Fibroblast of skin of right biceps (primary cell): ENCODE measurements at places on chromosomes 12 and 14.
A peak's percentile ranks its signal among the peaks of the same experiment; 100 is the strongest.

- DNase-seq, result peak; percentile 53
These were observed at the start of gene PLEK2 for GRCh38 chr14:67411820-67412421. PLEK2 (minus strand) TSS chr14:67412165; CDS start chr14:67412059, 106 bp downstream.

DNA sequence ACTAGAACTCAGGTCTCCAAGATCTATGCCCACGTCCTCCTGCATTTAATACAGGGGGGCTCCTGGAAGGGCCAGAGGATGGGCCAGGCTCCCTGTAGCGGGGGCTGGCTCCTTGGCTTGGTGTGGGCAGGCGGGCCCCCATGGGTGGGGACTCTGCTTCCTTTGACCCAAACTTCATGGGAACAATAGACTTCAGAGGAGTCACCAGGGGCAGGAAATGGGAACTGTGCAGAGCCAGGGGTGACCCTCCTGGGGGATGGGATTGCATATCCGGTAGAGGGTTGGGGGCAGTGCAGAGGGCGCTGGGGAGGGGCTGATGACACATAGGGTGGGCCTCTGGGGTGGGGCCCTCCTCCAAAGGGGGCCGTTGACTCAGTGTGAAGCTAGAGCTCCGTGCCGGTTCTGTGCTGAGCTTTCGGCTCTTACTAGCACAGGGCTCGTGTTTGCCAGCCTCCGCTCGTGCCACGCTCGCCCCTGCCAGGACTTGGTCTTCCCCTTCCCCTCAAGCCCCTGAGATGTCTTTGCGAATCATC, 4.6 kb downstream of the TEAD4 start:
- peak; percentile 74 for DNase-seq

DNA sequence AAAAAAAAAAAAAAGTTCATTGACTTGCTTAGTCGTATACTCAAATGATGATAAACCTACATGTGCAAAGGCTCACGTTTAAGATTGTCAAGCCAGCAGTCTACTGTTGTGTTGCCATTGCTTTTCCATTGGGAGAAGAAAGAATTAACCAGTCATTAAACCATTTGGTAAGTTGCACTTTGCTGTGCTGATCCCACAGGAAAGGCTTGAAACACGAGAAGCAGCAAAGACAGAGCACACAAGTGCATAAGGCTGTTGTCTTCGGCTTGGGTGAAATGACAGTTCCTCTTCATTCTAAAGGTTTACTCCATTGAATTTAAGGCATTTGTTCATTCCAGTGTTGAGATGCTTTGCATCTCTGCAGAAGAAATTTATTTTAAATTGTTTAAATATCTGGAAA, 50.1 kb downstream of the ZC3H14 start:
- no peak for DNase-seq

GRCh38 chr14:75427482-75428229, at the start of gene JDP2:
JDP2 (plus strand) TSS chr14:75428022; CDS start chr14:75437921, 9,899 bp downstream.
- DNase-seq, result peak; percentile 92

GRCh38 chr14:34098045-34098984, 147.4 kb upstream of the EGLN3 start:
- DNase-seq, result peak; percentile 31

DNA sequence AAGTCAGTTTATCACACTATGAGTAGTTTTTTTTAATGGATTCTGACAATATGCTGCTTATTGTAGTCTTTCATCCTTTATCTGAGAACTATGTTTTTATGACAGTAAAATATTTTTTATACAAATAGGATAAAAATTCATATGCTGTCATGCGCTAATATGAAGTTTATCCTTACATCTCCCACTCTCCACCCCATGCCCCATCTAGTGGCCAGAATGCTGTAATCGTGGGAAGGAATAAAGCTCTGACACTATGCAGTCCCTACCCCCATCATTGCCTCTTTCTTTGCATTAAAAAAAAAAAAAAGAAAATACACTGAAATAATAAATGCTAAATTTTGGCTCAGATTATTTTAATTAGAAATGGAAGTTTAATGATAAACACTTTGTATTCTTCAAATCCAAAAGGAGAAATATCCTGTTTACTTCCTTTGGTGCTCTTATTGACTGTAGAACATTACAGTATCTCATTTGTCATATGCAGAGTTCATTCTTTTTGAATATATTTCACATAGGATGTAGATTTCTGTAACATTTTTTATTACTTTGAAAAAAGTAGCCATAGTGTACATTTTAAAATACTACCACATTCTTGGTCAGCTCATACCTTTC, 145.9 kb upstream of the SLCO1C1 start:
- peak; percentile 43 for DNase-seq

GRCh38 chr12:124319368-124320050, 24.6 kb downstream of the RFLNA start:
- DNase-seq, result no peak

DNA sequence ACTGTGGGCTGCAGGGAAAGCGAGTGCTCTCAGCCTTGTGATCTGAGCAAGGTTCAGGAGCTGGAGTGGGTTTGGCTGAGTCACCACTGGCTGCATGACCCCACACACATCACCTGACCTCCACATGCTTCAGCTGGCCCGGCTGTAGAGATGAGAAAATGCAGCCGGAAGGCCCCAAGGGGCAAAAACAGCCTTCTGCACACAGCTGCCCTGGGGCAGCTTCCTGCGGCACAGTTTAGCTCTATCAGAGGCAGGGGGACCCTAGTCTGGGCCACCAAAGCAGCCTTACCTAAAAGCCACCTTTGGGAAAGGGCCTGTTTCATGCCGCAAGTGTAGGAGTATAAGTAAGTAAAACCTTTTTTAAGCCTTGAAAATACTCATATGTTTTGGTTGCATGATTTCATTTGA, 123.3 kb downstream of the SSPN start:
- DNase-seq, result peak; percentile 47

GRCh38 chr12:121795034-121795968, 1.8 kb upstream of the RHOF start:
- DNase-seq, result peak; percentile 81

- DNase-seq, result peak; percentile 80
These were observed 9.1 kb downstream of the NEMP1 start for GRCh38 chr12:57069523-57069922.

GRCh38 chr12:121524196-121524916, 56.5 kb downstream of the KDM2B start:
- no peak for DNase-seq

GRCh38 chr12:89257340-89257739, 95.0 kb downstream of the DUSP6 start:
- no peak for DNase-seq

GRCh38 chr12:26839512-26839911, 6.5 kb upstream of the ITPR2 start:
- DNase-seq, result no peak

- no peak for DNase-seq
These were observed 815 bp downstream of the NID2 start for GRCh38 chr14:52067873-52068614.

DNA sequence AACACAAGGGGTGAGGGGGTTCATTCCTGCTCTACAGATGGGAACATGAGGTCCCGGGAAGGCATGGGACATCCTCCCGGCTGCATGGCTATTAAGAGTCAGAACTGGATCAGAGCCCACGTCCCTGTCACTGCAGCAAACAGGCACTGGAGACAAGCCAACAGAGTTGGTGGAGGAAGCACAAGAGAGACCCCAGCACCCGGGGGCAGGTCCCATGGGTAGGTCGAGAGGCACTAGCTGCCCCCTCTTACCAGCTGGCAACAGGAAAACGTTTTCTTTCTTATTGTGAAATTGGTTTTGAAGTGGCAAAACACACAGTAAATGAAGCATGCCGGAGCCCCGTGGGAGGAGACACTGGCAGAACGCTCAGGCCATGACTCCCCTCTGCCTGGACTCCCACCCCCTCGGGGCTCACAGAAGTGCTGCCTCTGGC, 43.6 kb downstream of the SYNE3 start:
- no peak for DNase-seq

DNA sequence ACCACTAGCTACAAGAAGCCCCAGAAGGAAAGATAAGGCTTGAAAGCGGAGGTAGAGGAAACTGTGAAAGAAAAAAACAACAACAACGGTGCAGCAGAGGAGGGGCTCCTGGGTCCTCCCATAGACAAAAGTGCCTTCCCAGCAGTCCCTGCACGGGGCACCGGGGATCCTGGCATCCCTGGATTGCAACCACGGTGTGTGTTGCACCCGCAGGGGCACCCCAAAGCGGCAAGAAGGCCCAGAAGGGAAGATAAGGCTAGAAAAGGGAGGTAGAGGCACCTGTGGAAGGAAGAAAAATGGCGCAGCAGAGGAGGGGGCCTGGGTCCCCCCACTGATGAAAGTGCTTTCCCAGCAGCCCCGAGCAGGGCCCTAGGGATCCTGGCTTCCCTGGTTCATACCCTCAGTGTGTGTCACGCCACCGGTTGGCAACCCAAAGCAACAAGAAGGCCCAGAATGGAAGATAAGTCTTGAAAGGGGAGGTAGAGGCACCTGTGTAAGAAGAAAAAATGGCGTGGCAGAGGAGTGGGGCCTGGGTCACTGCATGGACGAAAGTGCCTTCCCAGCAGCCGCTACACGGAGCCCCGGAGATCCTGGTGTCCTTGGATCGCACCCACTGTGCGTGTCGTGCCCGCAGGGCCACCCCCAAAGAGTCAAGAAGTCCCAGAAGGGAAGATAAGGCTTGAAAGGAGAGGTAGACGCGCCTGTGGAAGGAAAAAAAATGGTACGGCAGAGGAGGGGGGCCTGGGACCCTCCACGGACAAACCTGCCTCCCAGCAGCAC, 281.0 kb downstream of the ALG10 start:
- no peak for DNase-seq

DNA sequence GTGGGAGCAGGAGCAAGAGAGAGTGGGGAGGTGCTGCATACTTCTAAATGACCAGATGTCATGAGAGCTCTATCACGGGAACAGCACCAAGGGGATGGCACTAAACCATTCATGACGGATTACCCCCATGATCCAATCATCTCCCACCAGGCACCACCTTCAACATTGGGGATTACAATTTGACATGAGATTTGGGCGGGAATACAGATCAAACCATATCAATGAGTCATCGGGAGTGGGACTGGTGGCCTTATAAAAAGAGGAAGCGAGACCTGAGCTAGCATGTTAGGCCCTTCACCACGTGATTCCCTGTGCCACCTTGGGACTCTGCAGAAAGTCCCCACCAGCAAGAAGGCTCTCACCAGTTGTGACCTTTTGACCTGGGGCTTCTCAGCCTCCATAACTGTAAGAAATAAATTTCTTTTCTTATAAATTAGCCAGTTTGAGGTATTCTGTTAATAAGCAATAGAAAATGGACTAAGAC, 28.7 kb downstream of the COX8C start:
- no peak for DNase-seq

DNA sequence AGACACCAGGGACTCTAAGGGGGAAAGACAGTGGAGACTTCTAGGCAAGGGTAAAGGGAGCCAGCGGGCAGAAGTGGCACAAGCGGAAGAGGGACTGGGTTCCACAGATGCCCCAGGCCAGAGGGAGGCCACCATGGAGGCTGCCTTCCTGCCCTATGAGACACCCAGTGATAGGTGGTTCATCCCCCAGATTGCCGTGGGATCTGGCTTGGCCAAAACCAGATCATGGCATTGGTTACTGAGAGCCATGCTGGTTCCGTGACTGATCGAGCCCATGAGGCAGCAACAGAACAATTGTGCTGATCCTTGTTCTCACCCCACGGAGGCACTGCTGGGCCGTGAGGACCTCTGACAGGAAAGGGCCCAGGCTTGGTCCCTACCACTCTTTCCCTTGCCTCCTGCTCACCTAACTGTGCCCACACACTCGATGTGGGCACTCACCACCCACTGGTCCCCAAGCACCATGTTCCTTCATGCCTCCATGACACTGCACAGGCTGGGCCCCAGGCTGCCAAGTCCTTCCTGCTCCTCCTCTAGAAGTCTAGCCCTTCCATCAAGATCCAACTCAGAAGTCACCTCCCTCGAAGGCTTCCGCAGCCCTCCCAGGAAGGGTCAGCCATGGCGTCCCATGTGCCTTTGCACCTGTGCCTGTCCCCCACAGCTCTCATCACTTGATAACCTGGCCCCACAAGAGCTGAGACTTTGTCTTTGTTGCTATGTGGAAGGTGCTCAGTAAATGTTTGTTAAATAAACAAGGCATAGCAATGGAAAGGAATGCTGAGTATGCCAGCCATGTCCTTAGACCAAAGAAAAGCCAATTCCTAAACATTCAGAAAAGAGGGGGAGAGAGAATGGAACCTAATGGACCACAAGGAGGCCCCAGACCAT, 7.3 kb downstream of the KRT79 start:
- peak; percentile 15 for DNase-seq

DNA sequence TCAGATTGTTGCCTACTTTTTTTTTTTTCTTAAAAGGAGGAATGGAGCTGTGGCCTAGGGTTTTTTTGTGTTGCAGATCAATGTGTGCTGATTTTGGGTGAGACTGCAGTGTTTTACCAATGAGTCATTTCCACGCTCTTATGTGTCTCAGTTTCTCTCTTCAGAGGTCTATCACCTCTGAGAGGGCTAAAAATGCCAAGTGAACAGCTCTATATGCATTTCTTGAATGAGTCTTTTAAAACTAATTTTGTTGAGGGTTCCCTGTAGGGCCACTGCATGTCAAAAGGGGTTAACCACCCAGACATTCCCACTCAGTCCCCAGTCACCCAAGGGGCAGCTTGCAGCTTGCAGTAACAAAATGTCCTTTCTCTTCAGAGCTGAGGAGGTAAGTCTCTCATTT, 24.3 kb upstream of the GLIPR1L2 start:
- DNase-seq, result peak; percentile 35

GRCh38 chr12:110561471-110562201, 21.5 kb downstream of the PPTC7 start:
- peak; percentile 59 for DNase-seq

DNA sequence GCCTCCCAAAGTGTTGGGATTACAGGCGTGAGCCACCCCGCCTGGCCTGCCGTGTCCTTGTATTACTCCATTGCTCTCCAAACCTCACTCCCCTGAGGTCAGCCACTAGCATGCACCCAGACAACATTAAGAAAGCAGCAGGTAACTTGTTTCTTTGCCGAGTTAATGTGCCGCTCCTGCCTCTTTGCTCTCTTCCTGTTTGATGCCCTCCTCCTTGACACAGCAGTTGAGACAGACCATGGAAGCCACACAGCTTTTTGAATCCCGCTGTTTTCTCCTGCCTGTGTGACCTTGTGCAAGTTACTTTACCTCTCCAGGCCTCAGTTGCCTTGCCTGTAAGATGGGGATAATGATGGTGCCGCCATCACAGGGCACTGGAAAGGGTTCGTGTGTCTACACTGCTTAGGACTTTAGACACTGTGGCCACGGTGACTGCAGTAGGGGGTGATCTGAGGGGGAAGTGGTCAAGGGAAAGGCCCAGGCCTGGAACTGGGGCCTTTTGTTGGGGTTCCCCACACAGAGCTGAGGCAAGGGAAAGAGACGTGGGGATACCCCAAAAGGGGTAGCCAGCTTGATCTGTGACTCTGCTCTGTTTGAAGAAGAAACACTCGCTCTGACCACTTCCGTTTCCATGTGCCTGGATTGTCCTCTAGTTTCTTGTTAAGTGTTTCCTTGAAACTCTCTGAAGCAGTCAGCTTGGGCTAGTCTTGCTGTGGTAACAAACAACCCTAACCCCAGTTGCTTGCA, 69.3 kb downstream of the RIN3 start:
- DNase-seq, result no peak

DNA sequence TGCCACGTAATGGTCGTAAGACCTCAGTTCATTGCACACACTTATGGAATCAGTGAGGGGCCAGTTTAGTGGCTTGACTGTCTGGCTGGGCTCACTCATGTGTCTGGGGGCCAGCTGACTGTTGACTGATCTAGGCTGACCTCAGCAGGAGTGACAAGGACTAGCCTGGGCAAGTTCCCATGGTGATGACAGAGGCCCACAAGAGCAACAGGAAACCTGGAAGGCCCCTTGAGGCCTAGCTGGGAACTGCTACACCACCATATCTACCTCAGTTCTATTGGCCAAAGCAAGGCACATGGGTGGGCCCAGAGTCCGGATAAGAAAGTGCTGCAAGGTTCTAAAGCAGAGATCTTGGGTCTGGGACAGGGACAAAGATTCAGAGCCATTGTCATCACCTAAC, 21.3 kb upstream of the RFLNA start:
- peak; percentile 53 for DNase-seq
